CD4-positive, CD25-positive, alpha-beta regulatory T cell (primary cell): ENCODE measurements at places on chromosomes 3 and 15. TPM values are rescaled to one million over a fixed set of nuclear protein-coding genes. Genes with fewer than 3 reads are reported as not detected.

ROPN1 gene
- polyA plus RNA-seq: not detected

MNS1 gene
- not detected for polyA plus RNA-seq

GHSR gene
- polyA plus RNA-seq: not detected

TTC23 gene
- polyA plus RNA-seq: not detected

SOX14 gene
- not detected for polyA plus RNA-seq

OXSR1 gene
- 12.6 TPM for polyA plus RNA-seq

HDC gene
- not detected for polyA plus RNA-seq

PATL2 gene
- polyA plus RNA-seq: 7.8 TPM

STRIT1 gene
- not detected for polyA plus RNA-seq

IGSF11 gene
- not detected for polyA plus RNA-seq

SLC51B gene
- not detected for polyA plus RNA-seq

ZWILCH gene
- polyA plus RNA-seq: 11.4 TPM
